ENCODE measurements at places on chromosomes 6 and 20. TPM values are rescaled to one million over a fixed set of nuclear protein-coding genes. Genes with fewer than 3 reads are reported as not detected.
A peak's percentile ranks its signal among the peaks of the same experiment; 100 is the strongest.

- no peaks in the 10 kb centered on the region for H3K27me3 ChIP-seq
- no peak overlapping the region for H3K27ac ChIP-seq
- no peak overlapping the region for H3K4me3 ChIP-seq
- peaks cover 13% of the 10 kb centered on the region for H3K36me3 ChIP-seq
Measured at GRCh38 chr20:46682063-46682821, 7.0 kb downstream of the TP53RK start.

GRCh38 chr20:59451066-59451630, 150.7 kb downstream of the EDN3 start:
- no peak overlapping the region for H3K4me3 ChIP-seq
- H3K4me1 ChIP-seq = no peaks in the 10 kb centered on the region
- peaks cover 20% of the 10 kb centered on the region for H3K27me3 ChIP-seq
- DNase-seq = no peak
- no peaks in the 10 kb centered on the region for H3K36me3 ChIP-seq

GRCh38 chr20:47041396-47041899, 146.8 kb downstream of the EYA2 start:
- no peak overlapping the region for H3K27ac ChIP-seq
- H3K27me3 ChIP-seq = peaks cover 20% of the 10 kb centered on the region
- H3K4me3 ChIP-seq = no peak overlapping the region
- no peaks in the 10 kb centered on the region for H3K4me1 ChIP-seq
- DNase-seq = no peak

- H3K4me1 ChIP-seq = peaks cover 9% of the 10 kb centered on the region
- H3K27me3 ChIP-seq = no peaks in the 10 kb centered on the region
- peaks cover 2% of the 10 kb centered on the region for H3K36me3 ChIP-seq
- no peak overlapping the region for H3K4me3 ChIP-seq
Measured at GRCh38 chr6:162184465-162184864, 543.1 kb downstream of the PRKN start.

DNA sequence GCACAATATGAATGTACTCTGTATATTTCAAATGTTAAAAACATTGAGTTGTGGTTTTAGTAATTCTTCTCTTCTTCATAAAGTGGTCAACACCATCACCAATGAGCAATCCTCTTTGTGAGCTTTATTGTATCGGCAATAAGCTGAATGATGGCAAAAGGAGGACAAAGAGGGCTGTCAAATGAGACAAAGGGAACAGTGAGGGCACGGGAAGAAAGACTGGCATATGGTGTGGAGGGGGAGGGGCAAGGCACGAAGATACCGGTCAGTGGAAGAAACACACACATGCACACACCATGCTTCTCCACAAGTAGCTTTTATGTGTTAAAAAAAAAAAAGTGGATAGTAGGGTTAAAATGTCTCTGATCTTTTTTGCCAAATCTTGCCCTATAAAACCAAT, 506.8 kb upstream of the CITED2 start:
- no peaks in the 10 kb centered on the region for H3K27me3 ChIP-seq
- H3K27ac ChIP-seq = no peak overlapping the region
- H3K4me3 ChIP-seq = no peak overlapping the region

GRCh38 chr6:81849248-81849647, 96.8 kb upstream of the TENT5A start:
- H3K36me3 ChIP-seq = no peaks in the 10 kb centered on the region
- no peak for DNase-seq
- H3K4me3 ChIP-seq = no peak overlapping the region
- no peaks in the 10 kb centered on the region for H3K4me1 ChIP-seq

- no peaks in the 10 kb centered on the region for H3K27me3 ChIP-seq
- peaks cover 12% of the 10 kb centered on the region for H3K36me3 ChIP-seq
- H3K4me1 ChIP-seq = peaks cover 30% of the 10 kb centered on the region
- peak within 1 kb of the TSS; percentile 93 for H3K4me3 ChIP-seq
- peak; percentile 77 for DNase-seq
- H3K27ac ChIP-seq = peak within 1 kb of the TSS; percentile 94
Measured at GRCh38 chr6:85593438-85594196, at the start of gene SNX14. TSS of gene SNX14 (minus strand) at chr6:85593858. CDS start at chr6:85593718, 140 bp downstream.

DNA sequence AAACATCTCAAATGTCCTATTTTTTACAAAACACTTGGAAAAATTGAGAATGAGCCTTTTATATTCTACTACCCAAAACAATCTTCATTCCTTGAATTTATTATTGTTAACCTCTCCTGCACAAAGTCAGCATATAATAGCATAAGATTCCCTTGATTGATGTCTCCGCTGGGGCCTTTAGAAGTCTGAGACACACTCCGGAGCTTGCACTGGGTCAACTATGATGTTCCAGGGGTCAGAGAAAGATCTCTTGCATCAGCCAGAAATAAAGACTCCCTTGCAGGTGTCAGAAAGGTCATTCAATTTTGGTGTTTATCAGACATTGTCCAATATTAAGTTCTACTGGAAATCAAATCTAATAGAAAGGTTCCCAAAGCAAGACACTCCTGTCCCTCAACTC, 29.7 kb upstream of the NHSL1 start:
- no peaks in the 10 kb centered on the region for H3K36me3 ChIP-seq
- H3K27ac ChIP-seq = no peak overlapping the region
- DNase-seq = no peak
- peaks cover 3% of the 10 kb centered on the region for H3K27me3 ChIP-seq
- H3K4me1 ChIP-seq = no peaks in the 10 kb centered on the region

DNA sequence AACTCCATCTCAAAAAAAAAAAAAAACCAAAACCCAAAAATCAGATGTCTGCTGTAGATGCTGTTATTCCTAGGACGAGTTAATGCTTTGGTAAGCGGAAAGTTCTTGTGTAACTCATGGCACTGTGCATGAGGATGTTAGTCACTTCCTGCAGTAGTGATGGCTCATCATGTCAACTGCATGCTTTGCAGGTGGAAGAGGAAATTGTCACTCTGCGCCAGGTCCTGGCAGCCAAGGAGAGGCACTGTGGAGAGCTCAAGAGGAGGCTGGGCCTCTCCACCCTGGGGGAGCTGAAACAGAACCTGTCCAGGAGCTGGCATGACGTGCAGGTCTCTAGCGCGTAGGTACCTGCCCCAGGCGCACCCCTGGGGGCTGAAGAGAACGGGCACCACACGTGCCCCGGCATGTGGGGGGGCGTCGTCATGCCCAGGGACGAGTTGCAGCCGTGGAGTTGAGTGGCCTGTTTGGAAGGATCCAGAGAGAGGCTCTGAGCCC, 8.5 kb downstream of the TPD52L2 start:
- H3K4me1 ChIP-seq = peaks cover 15% of the 10 kb centered on the region
- peak; percentile 77 for DNase-seq
- no peaks in the 10 kb centered on the region for H3K27me3 ChIP-seq
- no peak overlapping the region for H3K4me3 ChIP-seq
- H3K36me3 ChIP-seq = peaks cover 37% of the 10 kb centered on the region
- peak overlapping the region; percentile 86 for H3K27ac ChIP-seq

DNA sequence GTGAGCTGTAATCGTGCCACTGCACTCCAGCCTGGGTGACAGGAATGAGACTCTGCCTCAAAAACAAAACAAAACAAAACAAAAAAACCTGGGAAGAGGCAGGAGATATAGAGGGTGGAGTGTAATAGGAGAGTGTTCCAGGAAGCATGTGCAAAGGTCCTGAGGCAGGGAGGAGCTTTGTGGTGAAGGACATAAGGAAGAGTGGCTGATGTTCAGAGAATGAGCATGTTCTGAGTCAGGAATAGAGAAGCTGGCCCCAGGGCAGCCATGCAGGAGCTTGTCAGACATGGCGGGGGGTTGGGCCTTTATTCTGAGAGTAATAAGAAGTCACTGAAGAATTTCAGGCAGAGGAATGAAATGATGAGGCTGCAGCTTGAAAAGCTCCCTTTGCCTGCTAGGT, 337.0 kb downstream of the CDH26 start:
- peaks cover 9% of the 10 kb centered on the region for H3K36me3 ChIP-seq
- H3K4me1 ChIP-seq = no peaks in the 10 kb centered on the region
- peaks cover 5% of the 10 kb centered on the region for H3K27me3 ChIP-seq
- no peak overlapping the region for H3K4me3 ChIP-seq
- no peak for DNase-seq
- H3K27ac ChIP-seq = no peak overlapping the region

- no peak overlapping the region for H3K4me3 ChIP-seq
- peaks cover 5% of the 10 kb centered on the region for H3K27me3 ChIP-seq
- H3K4me1 ChIP-seq = peaks cover 13% of the 10 kb centered on the region
- H3K36me3 ChIP-seq = no peaks in the 10 kb centered on the region
Measured at GRCh38 chr20:51127713-51128112, 104.8 kb upstream of the KCNG1 start.

DNA sequence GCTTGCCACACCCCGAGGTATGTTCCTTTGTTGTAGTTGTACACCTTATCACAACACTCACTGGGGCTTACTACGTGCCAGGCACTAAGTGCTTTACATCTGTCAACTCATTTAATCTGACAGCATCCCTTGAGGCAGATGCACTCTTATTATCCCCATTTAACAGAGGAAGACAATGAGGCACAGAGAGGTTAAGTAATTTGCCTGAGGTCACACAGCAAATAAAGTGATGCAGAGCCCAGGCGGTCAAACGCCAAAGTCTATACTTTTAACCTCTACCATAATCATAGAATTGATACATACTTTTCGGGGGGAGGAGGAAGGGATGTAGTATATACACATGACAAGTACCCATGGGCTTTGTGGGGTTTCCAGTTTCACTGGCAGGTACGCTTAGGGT, 37.7 kb downstream of the MDFI start:
- H3K4me3 ChIP-seq = no peak overlapping the region
- no peak for DNase-seq
- no peaks in the 10 kb centered on the region for H3K36me3 ChIP-seq
- H3K27me3 ChIP-seq = peaks cover 6% of the 10 kb centered on the region
- no peaks in the 10 kb centered on the region for H3K4me1 ChIP-seq

- no peaks in the 10 kb centered on the region for H3K36me3 ChIP-seq
- H3K4me1 ChIP-seq = no peaks in the 10 kb centered on the region
- no peak overlapping the region for H3K27ac ChIP-seq
- H3K4me3 ChIP-seq = no peak overlapping the region
Measured at GRCh38 chr6:170057034-170057734, 233.7 kb downstream of the DLL1 start.

DNA sequence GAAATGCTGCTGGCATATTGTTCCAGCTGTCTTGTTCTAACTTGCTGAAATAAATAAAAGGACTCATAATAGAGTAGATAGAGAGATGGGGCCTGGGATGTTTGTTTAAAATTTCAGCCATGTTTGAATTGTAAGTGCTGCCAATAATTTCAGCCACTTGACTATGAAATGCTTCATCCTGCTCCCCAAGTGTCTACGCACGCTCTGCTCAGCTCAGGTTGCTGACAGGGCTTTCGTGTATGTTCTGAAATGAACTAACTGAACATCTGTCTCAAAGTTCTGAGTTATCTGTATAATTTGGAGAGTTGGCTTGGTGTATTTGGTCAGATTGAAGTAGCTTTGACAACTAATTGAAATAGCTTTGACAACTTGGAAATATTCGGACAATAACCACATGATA, 387.8 kb downstream of the BMP2 start:
- no peaks in the 10 kb centered on the region for H3K4me1 ChIP-seq
- H3K4me3 ChIP-seq = no peak overlapping the region
- no peak overlapping the region for H3K27ac ChIP-seq
- no peak for DNase-seq
- no peaks in the 10 kb centered on the region for H3K27me3 ChIP-seq

GRCh38 chr20:25467441-25467840, 60.0 kb downstream of the GINS1 start:
- no peaks in the 10 kb centered on the region for H3K27me3 ChIP-seq
- no peaks in the 10 kb centered on the region for H3K36me3 ChIP-seq
- peaks cover 6% of the 10 kb centered on the region for H3K4me1 ChIP-seq
- no peak overlapping the region for H3K4me3 ChIP-seq

GRCh38 chr6:112827793-112828192, 480.7 kb downstream of the RFPL4B start:
- H3K27ac ChIP-seq = no peak overlapping the region
- no peak for DNase-seq
- no peak overlapping the region for H3K4me3 ChIP-seq
- no peaks in the 10 kb centered on the region for H3K4me1 ChIP-seq

DNA sequence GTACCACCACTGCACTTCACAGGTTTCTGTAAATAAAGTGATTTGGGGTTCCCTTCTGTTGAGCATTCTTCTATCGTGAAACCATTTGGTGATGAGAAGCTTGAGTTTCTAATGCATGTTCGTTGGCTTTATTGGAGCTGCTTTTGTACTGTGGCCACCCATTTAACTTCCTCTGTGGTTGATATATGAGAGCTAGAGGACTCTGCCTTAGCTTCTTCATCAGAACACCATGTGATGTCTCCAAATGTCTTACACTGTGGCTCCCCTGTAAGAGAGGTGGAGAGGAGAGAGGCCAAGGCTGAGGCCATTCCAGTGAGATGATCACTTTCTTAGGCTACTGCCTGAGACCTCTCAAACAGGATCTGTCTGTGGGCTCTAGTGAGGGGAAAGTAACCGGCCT, 114.5 kb downstream of the SLC16A10 start:
- no peak overlapping the region for H3K4me3 ChIP-seq
- H3K27ac ChIP-seq = no peak overlapping the region
- peaks cover 24% of the 10 kb centered on the region for H3K4me1 ChIP-seq
- H3K36me3 ChIP-seq = peaks cover 3% of the 10 kb centered on the region
- H3K27me3 ChIP-seq = no peaks in the 10 kb centered on the region

DNA sequence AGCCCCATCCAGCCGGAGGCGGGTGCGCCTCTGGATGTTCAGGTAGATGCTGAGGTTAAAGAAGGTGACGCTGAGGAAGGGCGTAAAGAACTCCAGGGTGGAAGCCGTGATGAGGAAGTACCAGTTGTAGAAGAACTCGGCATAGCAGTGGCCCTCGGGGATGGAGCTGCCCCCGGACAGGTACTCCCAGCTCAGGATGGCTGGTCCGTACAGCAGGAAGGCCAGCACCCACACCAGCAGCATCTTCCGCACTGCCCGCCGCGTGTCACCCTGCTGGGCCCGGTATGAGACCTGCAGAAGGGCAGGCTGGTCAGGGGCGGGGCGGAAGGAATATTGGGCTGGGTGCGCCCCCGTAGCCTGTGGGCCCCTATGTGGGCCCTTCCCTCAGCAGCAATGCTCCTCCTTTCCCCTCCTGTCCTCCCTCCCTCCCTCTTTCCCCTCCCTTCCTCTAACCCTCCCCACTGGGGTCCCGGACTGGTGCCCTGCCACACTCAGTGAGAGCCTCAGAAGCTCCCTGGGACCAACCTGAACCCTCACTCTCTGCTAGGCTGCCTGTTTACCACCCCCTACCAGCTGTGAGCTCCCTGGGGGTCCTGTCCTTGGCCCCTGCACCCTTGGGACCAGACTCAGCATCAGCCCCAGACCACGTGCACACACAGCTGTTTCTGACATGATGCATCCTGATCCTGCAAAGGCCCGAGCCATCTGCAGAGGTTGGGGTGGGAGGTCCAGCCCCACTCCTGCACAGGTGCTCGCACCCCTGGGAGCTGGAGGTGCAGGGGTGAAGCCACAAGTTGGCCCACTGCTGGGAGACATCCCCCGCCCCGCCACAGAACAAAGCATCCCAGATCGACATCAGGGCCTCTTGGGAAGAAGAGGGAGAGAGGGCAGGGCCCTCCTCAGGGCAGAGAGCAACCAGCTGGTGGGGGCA, 3.2 kb downstream of the HRH3 start:
- no peaks in the 10 kb centered on the region for H3K36me3 ChIP-seq
- peaks cover 42% of the 10 kb centered on the region for H3K27me3 ChIP-seq
- no peak for DNase-seq
- no peak overlapping the region for H3K27ac ChIP-seq

The PNLDC1 gene
- total RNA-seq = not detected

The TCF19 gene
- 72.0 TPM for total RNA-seq

The C6orf15 gene
- not detected for total RNA-seq

The DPPA5 gene
- total RNA-seq = not detected

The RIMS4 gene
- total RNA-seq = 0.07 TPM

The SCRT2 gene
- total RNA-seq = not detected

The HFE gene
- total RNA-seq = 0.57 TPM

All from activated naive CD4-positive, alpha-beta T cell treated with anti-CD3 and anti-CD28 coated beads for 36 hours (primary cell).